ENCODE measurements at places on chromosomes 16 and 17.

GRCh38 chr16:52471650-52472370 lies 75.1 kb downstream of the TOX3 start:
- no peak for DNase-seq

- no peak for DNase-seq
These were observed 115.8 kb downstream of the MSI2 start for GRCh38 chr17:57372156-57372555.

DNA sequence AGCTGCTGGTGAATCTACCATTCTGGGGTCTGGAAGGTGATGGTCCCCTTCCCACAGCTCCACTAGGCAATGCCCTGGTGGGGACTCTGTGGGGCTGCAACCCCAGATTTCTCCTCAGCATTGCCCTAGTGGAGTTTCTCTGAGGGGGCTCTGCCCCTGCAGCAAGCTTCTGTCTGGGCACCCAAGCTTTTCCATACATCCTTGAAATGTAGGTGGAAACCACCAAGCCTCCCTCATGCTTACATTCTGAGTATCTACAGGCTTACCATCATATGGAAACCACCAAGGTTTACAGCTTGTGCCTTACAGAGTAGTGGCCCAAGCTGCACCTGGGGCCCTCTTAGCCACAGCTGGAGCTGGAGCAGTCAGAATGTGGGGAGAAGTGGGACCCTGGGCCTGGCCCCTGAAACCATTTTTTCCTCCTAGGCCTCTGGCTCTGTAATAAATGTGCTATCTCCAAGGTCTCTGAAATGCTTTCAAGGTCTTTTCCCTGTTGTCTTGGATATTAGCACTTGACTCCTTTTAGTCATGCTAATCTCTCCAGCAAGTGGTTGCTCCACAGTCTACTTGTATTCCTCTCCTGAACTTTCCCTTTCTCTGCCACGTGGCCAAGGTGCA lies 19.6 kb upstream of the DLX3 start:
- DNase-seq: no peak

DNA sequence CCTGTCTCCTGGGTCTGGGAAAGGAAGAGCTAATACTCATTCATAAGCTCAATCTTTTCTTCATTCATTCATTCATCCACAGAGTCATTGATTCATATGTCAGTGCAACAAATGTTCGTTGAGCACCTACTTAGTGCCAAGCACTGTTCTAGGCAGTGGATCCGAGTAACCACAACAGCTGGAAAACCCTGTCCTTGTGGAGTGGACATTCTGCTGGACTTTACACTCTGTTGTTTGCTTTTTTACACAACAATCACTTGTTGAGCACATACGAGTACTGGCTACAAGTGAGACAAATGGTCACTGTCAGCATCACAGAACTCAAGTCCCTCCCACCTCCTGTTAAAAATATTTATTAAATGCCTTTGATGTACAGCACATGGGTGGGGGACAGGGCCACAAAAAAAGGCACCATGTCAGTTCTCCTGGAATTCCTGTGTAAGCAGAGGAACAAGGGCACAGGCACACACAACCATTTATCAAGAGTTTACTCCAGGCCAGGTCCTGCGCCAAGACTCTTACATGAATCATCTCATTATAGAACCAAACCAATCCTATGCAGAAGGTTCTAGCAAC lies 46.9 kb downstream of the TEKT5 start:
- DNase-seq: no peak

DNA sequence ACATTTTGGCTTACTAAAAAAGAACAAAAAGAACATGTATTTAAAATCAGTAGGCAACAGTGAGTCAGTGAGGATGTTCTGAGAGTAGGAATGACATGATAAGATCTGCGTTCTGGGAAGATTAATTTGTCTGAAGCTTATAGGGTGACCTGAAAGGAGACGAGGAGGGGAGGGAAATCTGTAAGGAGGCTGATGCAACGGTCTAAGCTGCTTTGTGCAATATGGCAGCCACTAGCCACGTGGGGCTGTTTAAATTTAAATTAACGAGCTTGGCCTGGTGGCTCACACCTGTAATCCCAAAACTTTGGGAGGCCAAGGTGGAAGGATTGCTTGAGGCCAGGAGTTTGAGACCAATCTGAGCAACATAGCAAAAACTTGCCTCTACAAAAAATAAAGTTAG lies 181.6 kb upstream of the CACNG3 start:
- DNase-seq: no peak

DNA sequence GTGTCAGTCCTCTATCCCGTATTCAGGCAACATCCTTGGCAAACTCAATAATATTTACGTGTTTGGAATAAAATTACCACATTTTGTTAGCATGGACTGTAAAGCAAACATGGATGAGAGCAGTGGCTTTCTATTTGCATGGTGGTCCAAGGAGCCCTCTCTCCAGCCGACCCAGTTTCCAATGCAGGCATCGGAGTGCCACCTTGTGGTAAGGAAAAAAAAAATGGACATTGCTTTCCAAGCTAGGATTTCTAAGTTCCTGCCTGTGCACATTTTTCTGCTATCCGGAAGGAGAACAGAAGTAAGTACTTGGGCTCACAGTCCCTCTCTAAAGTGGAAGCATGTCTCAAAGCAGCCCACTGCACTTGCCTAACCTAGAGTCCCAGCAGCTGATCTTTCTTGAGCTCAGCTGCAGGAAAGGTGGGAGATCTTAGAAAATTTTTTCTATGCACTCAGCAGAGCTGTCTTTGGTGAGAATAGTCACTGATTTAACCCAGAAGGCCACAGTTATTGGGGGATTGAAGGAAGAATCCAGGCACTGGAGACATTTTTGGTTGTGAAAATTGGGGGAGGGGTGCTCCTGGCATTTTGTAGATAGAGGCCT lies 46.0 kb upstream of the ERCC4 start:
- DNase-seq: no peak

GRCh38 chr17:8563981-8564602 lies 66.4 kb downstream of the MYH10 start:
- no peak for DNase-seq

Measured in stimulated activated CD8-positive, alpha-beta memory T cell treated with anti-CD3 and anti-CD28 coated beads, Interleukin-2, amount 100 ng/mL, for 1 hour (primary cell).